ENCODE measurements at places on chromosomes 7 and 10.

DNA sequence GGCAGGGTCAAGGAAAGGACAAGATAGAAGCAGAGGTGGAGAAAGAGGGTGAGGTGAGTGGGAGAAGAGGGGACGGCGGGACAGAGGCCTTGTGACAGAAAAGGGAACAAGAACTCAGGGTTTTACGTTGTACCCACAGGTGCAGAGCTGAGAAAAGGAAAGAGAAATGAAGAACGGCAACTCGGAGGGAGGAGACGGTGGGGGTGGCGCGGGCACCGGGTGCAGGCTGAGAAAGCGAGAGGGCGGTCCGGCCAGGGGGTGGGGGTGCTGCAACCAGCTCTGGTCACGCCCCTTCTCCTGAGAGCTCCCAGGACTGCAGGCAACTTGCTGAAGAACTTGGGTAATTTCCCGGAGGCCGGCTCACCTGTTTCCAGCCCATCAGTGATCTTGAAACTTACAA is 65.3 kb downstream of the CARD11 start:
- peak; percentile 89 for DNase-seq

DNA sequence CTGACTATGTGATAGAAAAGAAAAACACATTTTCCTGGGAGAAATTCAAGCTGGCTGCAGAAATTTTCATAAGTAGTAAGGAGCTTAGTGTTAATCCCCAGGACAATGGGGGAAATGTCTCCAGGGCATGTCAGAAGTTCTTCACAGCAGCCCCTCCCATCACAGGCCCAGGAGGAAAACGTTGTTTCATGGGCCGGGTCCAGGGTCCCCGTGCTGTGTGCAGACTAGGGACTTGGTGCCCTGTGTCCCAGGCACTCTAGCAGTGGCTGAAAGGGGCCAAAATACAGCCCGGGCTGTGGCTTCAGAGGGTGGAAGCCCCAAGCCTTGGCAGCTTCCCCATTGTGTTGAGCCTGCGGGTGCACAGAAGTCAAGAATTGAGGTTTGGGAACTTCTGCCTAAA is 99.0 kb upstream of the ASAH2 start:
- DNase-seq, result no peak

- DNase-seq, result no peak
These were observed 28.5 kb upstream of the PSMG3 start for GRCh38 chr7:1598286-1598685.

GRCh38 chr10:133455611-133456031 is 1.9 kb downstream of the SCART1 start:
- DNase-seq, result no peak

Data from natural killer cell treated with Interleukin-12 subunit alpha and Interleukin-12 subunit beta and Interleukin-15 and Interleukin-18, amount 100 ng/mL, for 72 hours (primary cell).